ENCODE measurements at places on chromosomes 5 and 9.

GRCh38 chr5:37717613-37718431 lies 122.0 kb downstream of the GDNF start:
- peak; percentile 72 for DNase-seq

DNA sequence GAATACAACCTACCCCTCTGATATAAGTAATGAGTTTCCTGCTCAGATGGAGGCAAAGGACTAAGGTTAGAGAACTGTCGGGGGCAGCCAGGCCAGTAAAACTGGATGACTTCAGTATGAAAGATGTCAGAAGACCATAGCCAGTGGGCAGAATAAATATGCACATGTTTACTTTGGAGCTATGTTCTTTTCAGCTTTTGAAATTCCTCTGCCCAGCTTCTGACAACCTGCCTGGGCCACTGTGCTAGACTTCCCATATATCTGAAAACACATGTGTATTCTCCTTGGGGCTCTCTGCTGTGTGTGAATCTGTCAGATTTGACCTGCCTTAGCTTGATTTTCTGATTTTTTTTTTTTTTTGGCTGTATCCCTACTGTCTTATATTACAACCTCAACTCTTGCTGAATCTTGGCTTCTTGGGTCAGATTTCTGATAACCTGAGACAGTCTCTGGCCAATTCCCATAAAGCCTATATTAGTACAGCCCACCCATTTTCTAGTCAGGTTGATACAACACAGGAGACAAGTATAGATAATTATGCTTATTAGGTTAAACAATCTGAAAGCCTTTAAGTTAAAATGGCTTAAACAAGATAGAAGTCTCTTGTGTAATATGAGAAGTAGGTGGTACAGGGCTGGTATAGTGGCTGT lies 76.6 kb upstream of the PRLR start:
- DNase-seq: no peak

DNA sequence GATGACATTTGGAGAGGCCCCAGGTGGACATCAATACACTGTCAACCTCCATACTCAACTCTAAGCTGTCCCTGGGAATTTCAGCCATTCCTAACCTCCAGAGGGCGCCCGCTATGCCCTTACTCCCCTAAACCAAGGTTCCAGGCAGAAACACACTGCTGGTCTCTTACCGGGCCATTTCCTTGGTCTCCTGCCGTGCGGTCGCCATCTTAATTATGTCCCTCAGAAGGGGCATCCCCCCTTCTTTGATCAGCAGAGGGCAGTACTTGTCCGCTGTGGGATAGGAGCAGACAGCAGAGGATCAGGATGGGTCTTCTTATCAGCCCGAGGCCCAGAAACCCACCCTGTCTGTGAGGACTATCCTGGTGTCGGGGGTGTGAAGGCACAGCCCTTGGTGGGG lies 9.3 kb upstream of the ZDHHC12 start:
- DNase-seq: peak; percentile 27

GRCh38 chr5:134449167-134449566 lies 37.5 kb upstream of the CDKN2AIPNL start:
- no peak for DNase-seq

GRCh38 chr5:138536665-138537315 lies 6.2 kb downstream of the ETF1 start:
- no peak for DNase-seq

- DNase-seq: peak; percentile 96
Observed at GRCh38 chr5:107542831-107543231, 127.9 kb downstream of the EFNA5 start.

DNA sequence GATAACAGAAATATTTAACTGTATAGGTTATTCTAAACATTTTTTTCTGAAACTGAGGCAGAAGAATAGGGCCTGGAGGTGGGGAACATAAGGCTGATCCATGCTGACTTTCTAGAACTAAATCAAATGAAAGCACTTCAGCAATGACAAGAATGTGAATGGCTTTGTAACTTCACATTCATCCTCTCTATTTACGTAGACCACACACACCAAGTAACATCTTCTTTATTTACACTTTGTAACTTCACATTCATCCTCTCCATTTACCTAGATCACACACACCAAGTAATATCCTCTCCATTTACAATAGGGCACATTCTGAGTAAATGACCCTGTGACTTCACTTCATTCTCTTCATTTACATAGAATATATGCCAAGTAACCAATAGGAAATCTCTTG lies 251.8 kb upstream of the CDH9 start:
- no peak for DNase-seq

DNA sequence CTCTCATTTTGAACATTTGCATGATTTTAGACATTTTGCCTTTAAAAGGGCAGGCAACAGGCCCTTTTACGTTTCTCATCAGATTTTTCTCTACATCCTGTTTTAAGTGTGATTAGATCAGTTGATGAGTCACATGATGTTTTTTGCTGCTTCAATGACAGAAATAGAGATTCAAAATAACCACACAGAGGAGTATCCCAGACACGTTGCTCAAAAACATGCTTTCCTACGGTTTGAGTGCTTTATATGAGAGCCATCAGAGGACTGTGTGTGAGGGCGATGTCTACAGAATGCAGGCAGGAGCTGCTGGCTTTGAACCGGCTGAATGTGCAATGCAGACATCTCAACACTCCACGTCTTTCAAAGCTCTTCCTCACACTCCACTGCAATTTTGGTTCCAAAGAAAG lies 42.1 kb downstream of the OTULIN start:
- DNase-seq: no peak

GRCh38 chr5:95986001-95986400 lies 24.4 kb upstream of the ELL2 start:
- no peak for DNase-seq

DNA sequence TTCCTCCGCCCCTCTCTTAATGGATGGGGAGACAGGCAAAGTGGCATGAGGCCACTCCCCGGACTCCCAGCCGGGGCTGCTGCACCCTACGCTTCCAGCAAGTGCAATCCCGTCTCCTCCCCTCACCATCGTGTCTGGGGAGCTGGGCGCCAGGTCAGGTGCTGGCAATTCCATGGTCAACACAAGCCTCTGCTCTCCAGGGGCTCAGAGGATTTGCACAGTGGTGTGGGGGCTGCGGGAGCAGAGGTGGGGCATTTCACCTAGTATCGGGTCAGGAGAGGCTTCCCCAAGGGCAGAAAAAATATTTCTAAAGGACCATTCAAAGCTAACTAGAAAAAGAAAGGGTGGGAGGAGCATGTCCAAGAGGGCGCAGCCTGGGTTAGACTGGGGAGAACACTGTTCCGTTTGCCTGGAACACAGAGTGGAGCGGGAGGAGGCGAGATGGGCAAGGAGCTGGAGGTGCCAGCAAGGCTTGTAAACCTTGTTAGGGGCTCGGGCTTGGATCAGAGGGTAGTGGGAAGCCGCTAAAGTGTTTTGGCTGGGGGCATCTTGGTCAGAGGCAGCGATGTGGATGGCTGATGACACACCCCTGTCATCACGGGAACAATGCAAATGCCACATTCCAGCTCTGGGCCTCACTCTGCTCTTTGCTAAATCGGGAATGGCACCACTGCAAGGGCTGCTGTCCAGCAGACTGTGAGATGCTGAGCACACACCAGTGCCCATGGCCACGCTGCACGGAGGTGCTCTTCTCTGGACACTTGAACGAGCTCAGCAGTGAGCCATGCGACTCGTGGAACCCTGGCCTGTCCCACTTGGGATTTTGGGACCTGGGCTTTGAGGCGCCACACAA lies 191.7 kb downstream of the CDK5RAP2 start:
- DNase-seq: no peak

DNA sequence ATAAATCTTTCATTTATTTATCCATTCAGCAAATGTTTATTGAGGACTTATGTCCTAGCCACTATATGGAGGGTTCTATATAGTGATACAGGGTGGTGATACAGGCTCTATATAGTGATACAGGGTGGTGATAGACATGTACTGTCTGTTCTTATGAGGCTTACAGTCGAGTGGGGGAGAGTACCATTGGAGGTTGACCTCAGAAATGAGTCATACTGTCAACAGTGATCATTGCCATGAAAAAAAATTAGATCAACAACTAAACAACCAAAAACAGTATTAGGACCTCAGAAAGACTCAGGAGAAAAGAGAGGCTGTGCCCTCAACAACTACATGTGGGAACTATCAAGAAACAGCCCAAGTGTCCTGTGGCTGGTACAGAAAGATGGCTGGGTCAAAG lies 22.0 kb downstream of the PAPPA start:
- no peak for DNase-seq

DNA sequence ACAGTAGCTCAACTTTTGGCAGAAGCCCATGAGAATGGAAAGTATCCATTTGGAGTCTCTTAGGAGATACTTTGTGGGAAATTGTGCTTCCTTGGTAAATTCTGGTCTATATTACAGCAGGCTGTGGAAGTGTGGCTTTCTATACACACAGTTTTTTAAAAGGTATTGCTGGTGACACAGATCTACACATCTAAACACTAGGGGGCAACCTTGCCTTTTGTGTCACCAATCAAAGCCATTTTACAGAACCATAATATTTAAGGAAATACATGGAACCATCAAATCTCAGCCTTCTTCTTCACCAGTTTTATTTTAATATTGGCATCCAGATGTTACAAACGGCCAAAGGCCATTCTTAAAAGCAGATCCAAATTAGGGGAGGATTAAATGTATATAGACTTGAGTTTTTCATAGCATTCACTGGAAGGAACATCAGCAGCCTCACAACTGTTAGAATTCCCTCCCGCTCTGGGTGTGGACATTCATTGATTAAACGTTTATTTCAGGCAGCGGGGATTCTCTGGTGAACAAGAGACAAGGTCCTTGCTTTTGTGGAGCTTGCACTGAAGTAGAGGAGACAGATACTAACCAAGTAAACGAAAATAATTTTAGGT lies 132.4 kb upstream of the EPB41L4A start:
- no peak for DNase-seq

DNA sequence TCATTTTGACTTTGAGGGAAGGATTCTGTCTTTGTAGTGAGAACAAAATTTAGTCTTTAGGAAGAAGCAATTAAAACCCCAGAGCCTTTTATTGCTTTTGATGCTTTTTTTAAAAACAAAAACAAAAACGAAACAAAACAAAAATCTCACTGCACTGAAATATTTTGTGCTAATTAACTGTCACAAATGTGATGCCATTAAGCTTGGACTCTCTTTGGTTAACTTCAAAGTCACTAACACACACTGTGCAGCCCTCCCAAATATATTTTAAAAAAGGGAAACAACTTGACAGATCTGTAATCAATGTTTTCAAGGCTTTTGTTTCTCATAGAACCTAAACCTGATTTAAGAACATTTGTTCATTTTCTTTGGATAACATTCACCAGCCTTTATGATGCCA lies 290.7 kb downstream of the MAST4 start:
- DNase-seq: no peak

DNA sequence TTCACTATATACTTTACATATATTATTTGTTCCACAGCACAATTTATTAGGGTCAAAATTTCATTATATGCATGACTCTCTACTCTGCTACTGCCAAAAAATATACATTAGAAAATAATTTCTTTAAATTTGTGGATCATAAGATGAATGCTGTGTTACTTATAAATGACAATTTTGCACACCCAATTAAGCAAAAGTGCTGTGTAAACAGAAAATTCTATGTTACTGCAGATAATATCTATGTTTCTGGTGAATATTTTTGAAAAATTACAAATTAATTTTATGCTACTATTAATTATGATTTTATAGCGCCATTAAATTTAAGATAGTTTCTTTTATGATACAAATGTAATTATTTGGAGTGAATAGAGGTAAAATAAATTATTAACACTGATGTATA lies 59.8 kb upstream of the GABRA6 start:
- DNase-seq: no peak

GRCh38 chr5:71809446-71809845 lies 90.4 kb downstream of the CARTPT start:
- DNase-seq: no peak

GRCh38 chr5:159903131-159903530 lies 13.2 kb upstream of the ADRA1B start:
- DNase-seq: no peak

All from NCI-H226 (cell line).